ENCODE measurements at places on chromosomes 3 and 15.

GRCh38 chr3:138065949-138066348, 49.5 kb downstream of the DZIP1L start:
- no peak for DNase-seq

GRCh38 chr3:27643355-27643754, 78.8 kb downstream of the EOMES start:
- DNase-seq = no peak

GRCh38 chr15:91706322-91707032, 147.0 kb upstream of the SLCO3A1 start:
- peak; percentile 76 for DNase-seq

DNA sequence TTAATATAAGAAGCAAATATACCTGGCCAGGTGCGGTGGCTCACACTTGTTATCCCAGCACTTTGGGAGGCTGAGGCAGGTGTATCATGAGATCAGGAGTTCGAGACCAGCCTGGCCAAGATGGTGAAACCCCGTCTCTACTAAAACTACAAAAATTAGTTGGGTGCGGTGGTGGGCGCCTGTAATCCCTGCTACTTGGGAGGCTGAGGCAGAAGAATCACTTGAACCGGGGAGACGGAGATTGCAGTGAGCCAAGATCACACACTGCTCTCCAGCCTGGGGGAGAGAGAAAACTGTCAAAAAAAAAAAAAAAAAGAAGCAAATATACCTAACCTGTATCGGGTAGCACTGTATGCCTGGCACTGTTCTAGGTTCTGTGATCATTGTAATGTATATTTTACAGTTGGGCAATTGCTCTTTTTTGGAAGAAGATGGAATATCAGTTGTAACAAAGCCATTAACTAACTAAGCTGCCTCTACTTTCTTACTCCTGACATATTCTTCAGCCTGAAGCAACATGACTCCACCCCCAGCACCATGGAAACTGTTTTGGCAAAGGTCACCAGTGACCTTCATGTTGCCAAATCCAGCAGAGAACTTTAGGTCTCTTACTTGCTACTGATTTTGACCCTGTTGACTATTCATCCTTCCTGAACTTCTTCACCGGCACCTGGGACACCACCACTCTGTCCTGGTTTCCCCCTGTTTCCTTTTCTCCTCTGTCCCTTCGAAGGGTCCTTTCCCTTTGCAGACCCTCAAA, 203.8 kb downstream of the RPLP1 start:
- no peak for DNase-seq

DNA sequence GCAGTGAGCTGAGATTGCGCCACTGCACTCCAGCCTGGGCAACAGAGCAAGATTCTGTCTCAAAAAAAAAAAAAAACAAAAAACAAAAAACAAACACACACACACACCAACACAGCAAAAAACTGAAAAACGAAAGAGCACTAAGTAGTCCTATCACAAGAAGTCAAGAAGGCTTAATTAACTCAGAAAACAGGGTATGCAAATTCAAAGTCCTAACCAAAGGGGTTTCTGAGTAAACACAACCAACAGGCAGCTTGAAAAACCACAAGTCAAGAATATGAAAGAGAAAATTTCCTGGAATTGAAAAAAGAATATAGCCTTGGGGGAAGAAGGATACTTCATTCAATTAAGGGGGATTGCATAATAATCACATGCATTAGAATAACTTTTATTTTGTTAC, 37.7 kb upstream of the PARP14 start:
- no peak for DNase-seq

GRCh38 chr3:147090461-147090860, 315.9 kb downstream of the ZIC4 start:
- DNase-seq = no peak

DNA sequence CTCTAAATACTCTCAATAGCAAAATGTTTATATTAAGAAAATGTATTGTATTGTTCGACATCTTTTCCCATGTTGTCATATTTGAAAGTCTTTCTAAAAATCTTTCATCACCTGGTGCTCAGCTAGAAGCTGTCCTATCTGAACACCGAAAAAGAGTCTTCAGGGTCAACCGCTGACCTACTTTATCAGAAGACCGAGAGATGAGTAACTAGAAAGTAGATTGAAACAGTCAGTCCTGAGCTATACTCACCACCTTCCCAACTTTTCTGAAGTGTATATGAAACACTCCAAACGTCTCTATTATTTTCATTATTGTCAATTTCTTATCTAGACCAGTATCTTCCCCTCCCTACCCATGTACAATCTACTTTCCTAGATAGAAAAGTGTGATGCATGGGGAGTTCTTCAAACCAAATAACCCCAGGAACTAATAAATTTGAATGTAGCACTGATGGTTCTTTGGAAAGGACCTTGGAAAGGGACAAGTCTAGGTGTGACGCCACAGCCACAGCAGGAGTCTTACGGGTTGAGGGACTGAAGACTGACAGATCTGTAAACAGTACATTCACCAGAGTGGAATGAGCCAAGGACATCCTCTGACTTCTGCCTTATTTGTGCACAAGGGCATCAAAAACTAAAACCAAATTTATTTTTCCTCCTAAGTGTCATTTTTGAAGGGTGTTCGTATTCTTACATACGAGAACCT, 58.6 kb downstream of the TMOD3 start:
- no peak for DNase-seq

GRCh38 chr3:152281133-152281713, 12.5 kb downstream of the MBNL1 start:
- DNase-seq = no peak

- DNase-seq = no peak
These were observed 70.2 kb upstream of the ZBTB20 start for GRCh38 chr3:115217292-115217677.

DNA sequence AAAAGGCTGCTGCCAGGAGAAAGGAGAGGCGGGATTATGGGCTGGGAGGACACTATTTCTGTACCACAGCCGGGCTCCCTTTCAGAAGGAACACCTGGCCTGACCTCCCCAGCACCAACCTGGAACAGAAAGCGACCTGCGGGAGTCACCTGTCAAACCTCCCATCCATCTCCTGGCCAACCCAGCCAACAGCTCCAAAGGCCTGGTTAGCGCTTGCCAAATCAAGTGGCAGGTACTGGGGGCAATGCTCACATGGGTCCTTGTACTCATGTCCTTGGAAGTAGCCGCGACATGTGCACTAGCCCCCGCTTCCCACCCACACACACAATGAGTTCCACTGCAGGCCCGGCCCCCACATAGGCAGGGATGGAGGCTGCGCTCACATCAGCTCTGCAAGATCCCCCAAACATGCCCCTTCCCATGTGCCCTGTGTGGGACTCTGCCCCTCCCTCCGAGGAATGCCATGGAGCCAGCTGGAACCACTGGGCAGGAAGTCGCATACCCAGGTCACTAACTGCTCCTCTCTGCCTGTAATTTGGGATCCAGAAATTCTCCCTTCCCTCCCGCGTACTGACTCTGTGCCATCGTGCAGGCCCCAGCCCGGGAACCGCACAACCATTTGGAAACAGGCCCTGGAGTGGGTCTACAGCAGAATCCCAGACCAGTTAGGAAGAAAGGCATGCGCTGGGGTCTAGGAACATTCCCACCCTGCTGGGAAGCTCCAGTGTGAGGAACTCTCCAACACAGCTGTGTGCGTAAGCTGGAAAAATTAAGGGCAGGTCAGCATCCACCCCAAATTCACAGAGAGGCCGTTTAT, 98.9 kb downstream of the LRIG1 start:
- DNase-seq = no peak

DNA sequence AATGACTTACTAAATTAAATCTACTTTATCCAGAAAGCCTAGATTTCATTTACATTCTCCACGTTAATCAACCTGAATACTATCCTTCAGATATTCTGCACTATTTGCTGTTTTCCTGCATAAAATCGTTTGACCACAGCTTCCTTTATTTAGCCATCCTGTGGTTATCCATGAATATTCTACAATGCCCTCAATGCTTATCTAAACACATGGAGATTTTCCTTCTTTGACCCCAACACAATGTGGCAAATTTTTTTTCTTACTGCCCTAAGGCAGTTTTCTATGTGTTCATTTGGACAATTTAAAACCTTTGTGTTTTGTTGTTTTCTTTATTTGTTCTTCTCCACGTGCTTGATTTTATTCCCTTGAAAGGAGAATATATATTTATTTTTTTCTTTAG, 495.5 kb upstream of the ROBO1 start:
- no peak for DNase-seq

- no peak for DNase-seq
These were observed 39.2 kb downstream of the MBNL1 start for GRCh38 chr3:152307829-152308474.

DNA sequence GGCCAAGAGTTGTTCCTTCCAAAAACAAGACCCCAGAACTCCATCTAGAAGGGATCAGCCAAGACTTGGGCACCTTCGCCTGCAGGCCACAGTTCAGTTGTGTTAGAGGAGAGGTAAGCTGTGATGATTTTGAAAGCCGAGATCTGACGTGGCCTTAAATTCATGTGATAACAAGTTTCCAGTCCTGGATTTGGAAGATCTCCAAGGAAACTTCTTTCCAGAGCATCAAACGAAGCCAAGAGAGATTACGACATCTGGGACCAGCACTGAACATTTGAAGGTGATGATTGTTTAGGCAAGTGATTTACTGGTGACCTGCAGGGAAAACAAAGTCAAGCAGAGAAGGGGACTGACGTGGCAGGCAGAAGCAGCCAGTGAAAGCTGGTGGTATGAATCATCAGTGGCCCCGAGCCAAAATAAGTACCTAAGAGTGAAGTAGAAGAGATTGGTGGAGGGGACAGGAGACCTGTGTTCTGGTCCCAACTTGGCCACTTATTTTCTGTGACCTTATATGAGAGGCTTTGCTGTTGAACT, 339.0 kb upstream of the PROK2 start:
- no peak for DNase-seq

GRCh38 chr3:78642226-78643035, 1125.4 kb downstream of the ROBO1 start:
- no peak for DNase-seq

- DNase-seq = no peak
These were observed 57.2 kb downstream of the SLC41A3 start for GRCh38 chr3:126026761-126027160.

GRCh38 chr15:41019174-41019573, 65.9 kb downstream of the CHAC1 start:
- no peak for DNase-seq

- DNase-seq = no peak
These were observed 92.3 kb upstream of the FHIT start for GRCh38 chr3:61343543-61343942.

- DNase-seq = no peak
These were observed 8.4 kb upstream of the SPESP1 start for GRCh38 chr15:68921926-68922325.

- DNase-seq = no peak
These were observed 59.5 kb downstream of the MINDY2 start for GRCh38 chr15:58830556-58830955.

- DNase-seq = no peak
These were observed 53.9 kb downstream of the EIF4E3 start for GRCh38 chr3:71671216-71671845.

GRCh38 chr3:123880998-123881561, 3.1 kb downstream of the MYLK start:
- no peak for DNase-seq

- DNase-seq = no peak
These were observed 19.8 kb downstream of the CDV3 start for GRCh38 chr3:133593243-133593642.

DNA sequence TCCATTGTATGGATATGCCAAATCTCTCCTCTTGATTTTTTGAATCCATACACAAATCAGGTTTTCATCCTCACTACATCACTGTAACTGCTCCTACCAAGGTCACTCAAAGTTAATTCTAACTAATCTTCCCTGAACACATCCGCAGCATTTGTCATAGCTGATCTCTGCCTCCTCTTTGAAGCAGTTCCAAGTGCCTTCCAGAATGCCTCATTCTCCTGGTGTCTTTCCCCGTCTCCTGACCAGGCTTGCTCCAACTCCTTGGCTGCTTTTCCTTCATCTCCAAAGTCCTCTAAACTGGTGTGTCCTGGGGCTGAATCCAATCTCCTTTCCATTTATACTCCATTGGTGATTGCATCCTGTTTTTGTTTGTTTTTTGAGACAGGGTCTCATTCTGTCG, 26.8 kb downstream of the KLHDC8B start:
- DNase-seq = no peak

DNA sequence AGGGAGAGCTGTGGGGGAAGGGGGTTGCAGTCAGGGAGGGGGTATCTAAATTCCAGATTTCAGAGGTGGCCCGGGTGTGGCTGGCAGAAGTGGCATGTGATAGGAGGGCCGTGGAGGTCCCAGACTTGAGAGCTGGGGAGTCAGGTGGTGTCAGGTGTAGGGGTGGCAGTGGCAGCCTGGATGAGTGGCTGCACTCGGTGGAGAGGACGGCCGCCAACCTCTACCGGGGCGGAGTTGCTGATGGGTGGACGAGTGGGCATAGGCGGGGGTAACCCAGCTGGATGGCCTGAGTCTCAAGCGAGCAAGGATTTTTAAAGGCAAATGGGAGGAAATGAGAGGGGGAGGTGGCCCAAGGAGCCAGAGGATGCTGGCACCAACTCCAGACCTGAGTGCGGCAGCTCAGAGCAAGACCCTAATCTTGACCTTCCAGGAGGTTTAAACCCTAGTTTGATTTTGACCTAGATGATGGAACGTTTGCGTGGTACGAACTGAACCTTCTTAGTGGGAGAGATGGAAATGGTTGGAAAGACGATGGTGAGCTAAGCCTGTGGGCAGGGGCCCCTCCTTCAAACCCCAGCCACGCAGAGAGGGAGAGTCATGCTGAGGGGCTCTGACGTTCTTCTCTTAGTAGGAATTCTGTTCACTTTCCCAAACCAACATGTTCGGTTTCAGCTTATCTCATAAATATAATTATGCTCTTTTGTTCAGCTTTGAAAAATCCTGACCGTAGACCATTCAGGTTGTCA, 8.0 kb downstream of the TRAK1 start:
- DNase-seq = no peak

- DNase-seq = no peak
These were observed 62.0 kb downstream of the TTBK2 start for GRCh38 chr15:42858540-42858939.

- DNase-seq = no peak
These were observed 20.8 kb upstream of the DENND4A start for GRCh38 chr15:65812916-65813315.

- no peak for DNase-seq
These were observed 25.0 kb downstream of the CSPG4 start for GRCh38 chr15:75687486-75688277.

DNA sequence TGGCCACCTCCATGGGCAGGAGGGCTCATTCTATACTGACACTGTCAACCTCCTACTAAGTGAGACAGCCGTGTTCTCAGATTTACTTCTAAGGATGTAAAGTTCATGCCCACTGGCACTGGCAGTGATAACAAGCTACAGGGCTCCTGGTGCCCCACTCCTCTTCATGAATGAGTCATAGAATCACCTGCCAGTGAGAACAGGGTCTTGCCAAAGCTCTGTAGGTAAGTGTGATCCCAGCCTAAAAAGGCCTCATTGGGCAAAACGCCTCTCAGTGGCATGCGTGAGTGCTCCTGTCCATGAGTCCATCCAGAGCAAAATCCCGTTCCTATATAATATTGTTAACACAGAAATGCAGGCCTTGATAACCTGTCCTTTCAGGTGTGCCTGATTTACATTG, 17.4 kb downstream of the PXYLP1 start:
- no peak for DNase-seq

- no peak for DNase-seq
These were observed 125.6 kb upstream of the ROPN1 start for GRCh38 chr3:124117486-124117885.
